ENCODE measurements at places on chromosomes 6 and 20. TPM values are rescaled to one million over a fixed set of nuclear protein-coding genes. Genes with fewer than 3 reads are reported as not detected.

GRCh38 chr6:150267686-150268561 is 100.9 kb upstream of the IYD start:
- DNase-seq: peak; percentile 70

DNA sequence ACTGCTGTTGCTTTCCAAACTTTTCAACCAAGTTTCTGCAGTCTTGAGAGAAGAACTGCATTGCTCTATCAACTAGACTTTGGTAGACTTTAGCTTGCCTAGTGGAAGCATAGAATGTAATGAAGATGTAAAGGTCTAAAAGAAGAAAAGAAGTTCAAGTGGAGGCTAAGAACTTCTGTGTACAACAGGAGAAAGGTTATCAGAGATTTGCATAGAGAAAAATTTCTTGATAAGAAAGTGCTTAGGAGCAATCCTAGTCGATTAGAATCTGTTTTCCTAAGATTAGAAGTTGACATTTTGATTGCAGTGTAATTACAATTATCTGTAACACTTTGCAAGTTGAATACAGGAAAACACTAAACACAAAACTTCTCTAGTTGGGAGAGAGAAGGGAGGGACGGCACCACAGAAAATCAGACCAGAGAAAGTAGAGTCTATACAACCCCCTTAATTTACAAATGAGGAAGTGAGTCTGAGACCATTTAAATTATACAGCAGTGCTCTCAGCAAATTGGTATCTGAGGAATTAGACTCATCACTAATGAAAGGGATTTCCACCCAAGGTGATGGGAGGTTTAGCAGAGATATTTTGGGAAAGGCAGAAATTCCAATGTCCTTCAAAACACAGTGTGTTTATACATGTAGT is 194.3 kb upstream of the MARCKS start:
- DNase-seq: no peak

- DNase-seq: no peak
Measured at GRCh38 chr6:75089151-75089897, 116.5 kb downstream of the COL12A1 start.

DNA sequence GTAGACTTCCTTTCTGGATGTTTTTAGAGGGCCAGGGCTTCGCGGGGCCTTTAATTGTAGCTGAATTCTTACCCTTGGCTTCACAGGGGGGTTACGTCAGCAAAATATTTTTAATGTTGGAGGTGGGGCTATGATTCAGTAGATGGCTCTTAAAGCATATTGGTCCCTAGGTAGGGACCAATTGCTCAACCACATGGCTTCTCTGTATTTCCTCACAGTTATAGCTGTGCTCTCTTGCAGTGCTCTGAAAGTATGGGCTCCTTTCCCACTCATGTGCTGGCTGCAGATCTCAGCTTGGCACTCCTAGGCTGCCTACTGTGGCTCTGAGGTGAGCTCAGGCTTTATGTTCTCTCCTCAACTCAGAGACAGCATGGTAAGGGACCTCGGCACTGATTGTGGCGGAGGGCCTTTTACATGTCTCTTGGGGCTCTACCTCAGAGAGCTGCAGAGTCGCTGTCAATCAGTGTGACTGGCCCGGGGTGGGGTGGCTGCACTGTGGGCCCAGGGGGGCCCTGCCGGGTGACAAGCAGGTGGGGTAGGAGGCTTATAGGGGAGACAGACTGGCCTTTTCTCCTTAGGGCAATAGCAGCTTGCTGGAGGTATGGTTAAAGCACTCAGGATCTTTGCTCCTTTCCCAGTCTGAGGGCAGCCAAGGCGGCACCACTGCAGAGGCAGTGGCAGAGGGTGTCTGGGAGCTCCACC is 318.0 kb downstream of the DOK5 start:
- DNase-seq: no peak

DNA sequence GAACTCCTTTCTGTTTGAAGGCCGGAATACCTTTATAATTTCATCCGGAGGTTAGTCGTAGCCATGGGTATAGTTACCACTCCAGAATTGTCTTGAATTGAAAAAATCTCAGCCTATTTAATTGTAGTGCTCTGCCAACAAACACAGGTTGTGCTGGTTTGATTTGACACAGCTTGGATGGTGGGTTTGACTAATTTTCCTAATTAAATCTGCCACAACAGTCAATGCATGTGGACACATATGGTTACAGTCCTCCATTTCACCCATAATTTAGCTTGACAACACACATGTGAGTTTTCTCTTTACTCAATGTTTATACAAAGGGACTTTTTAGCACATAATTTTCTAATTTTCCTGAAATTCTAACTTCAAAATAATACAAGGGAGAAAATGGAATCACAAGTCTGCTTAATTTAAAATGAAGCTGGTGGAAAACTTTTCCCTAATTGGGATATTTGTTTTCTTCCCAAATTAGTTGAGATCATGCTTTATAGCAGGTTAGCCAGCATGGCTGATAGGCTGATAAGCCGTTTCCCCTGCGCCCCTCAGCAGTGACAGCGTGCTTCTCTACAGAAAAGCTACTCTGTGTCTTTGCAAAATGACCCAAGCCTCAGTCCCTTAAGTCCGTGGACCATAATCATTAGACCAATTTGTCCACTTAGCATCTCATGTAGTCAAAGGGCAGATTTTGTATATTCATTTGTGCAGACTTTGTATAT is 463.5 kb upstream of the FLRT3 start:
- no peak for DNase-seq

GRCh38 chr6:142842418-142843261 is 102.3 kb downstream of the HIVEP2 start:
- DNase-seq: no peak

GRCh38 chr6:139862311-139862710 is 487.9 kb upstream of the CITED2 start:
- DNase-seq: no peak

LY6G6C gene
- not detected for total RNA-seq

DNA sequence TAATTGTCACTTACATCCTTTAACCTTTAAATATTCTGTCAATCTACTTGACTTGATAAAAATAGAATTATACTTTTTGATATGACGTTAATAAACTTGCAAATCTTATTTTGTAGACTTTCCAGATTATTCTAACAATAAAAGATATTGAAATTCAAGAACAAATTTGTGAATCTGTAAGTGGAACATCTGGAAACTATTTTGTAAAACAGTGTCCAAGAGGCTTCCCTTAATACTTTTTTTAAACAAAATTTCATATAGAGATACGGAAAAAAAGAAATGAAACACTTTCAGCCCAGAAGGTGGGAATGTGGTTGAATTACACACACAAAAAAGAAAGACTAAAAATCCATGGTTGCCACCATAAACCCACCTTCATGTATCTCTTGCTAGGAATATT is 174.4 kb downstream of the COL19A1 start:
- DNase-seq: no peak

GRCh38 chr6:26550250-26550993 is 12.3 kb downstream of the HMGN4 start:
- DNase-seq: peak; percentile 64
